ENCODE measurements at places on chromosomes 13 and 19. TPM values are rescaled to one million over a fixed set of nuclear protein-coding genes. Genes with fewer than 3 reads are reported as not detected.

DNA sequence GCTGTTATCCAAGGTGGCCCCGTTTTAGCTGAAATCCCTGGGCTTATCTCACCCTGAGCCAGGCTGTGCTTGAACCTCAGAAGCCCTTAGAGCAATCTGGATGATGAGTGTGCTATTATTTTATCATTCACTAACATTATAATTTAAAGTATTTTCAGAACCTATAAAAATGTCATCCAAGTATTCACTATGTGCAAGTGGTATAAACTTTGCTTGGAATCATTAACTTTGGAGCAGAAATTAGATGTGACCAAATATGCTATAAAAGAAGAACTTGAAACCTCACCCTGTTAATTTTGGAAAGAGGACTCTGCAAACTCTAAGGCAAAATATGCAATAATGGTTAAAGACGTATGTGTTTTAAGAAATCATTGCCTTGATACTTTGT lies 147.5 kb downstream of the USP12 start:
- no peaks in the 10 kb centered on the region for H3K27me3 ChIP-seq
- H3K36me3 ChIP-seq: no peaks in the 10 kb centered on the region
- DNase-seq: no peak
- peaks cover 25% of the 10 kb centered on the region for H3K4me1 ChIP-seq
- no peak overlapping the region for H3K27ac ChIP-seq

DNA sequence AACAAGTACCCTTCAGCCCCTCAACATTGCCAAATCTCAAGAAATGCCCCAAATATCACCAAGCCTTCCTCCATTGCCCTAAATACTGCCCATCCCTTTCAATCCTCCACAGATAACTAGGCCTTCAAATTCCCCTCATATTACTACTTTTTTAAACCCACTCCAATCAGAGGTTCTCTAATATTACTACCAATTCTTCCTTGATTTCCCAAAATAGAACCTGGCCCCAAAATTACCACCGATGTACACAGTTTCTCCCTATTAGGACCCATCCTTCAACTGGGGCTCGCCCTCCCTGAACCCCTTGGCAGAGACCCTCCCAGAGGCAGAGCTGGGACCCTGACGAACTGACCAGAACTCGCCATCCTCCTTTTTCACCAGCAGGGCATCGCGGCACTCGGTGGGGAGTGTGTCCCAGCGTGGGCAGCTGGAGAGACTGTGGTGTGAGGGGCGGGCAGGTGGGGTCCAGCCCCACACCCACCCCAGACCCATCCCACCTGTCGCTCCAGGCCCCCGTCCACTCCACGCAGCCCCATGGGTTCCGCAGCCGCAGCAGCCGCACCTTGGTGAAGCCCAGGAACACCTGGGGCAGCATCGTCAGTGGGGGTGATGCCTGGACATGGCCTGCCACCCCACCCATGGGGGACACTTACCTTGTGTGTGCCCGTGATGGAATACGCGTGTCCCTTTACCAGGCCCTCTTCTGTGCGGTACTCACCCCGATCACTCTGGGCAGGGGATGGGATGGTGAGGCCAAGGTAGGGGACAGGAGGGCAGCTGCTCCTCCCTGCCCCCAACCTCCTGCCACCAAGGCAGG lies 6.1 kb downstream of the CAPN12 start:
- no peaks in the 10 kb centered on the region for H3K36me3 ChIP-seq
- no peaks in the 10 kb centered on the region for H3K4me1 ChIP-seq
- no peak overlapping the region for H3K27ac ChIP-seq
- H3K4me3 ChIP-seq: no peak overlapping the region
- H3K27me3 ChIP-seq: no peaks in the 10 kb centered on the region
- no peak for DNase-seq

Gene RXFP2
- not detected for total RNA-seq

DNA sequence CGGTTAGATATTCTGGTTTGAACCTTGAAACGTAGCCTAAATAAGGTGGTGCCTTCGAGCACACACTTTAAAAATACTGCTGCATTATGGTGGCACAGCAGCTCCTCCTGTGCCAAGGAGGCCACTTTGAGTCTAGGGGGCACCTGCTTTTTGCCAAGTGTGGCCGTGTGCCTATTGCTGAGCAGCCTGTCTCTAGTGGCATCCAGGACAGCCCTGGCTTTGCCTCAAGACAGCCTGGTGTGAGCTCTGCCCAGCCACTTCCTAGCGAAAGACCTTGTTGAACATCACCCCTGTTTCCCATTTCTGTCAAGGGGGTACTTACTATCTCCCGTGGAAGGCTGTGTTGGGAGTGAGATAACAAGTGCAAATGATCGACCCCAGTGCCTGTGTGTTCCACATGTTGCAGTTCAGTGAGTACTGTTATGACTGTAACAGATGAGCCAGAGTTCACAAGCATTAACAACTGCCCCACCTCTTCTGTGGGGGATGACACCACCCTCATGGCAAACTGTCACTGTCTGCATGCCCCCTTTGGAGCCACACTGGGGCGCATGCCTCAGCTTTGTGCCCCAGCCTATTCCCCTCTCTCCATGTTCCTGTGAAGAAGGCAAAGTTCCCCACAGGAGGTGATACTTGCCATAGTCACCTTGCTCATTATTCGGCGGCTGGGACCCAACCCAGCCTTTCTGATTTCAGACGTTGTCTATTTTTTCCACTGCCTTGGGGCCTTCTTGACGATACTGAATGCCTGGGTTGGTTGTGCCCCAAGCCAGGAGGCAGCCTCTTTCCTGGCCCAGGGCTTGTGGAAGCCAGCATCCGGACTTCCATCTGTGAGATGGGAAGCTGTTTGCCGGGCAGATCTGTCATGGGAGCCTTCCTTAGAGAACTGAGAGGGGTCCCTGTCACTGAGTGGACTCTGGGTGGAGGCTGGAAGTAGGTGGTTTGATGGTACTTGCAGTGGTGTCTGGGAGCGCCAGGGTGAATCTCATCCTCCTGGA lies 5.4 kb downstream of the GATAD2A start:
- H3K4me3 ChIP-seq: no peak overlapping the region
- no peak for DNase-seq
- no peak overlapping the region for H3K27ac ChIP-seq
- peaks cover 21% of the 10 kb centered on the region for H3K4me1 ChIP-seq
- H3K36me3 ChIP-seq: peaks cover 3% of the 10 kb centered on the region
- no peaks in the 10 kb centered on the region for H3K27me3 ChIP-seq

Gene C19orf67
- 1.0 TPM for total RNA-seq

GRCh38 chr13:96474181-96474557 lies 384.3 kb downstream of the HS6ST3 start:
- no peak overlapping the region for H3K27ac ChIP-seq
- H3K27me3 ChIP-seq: no peaks in the 10 kb centered on the region
- H3K4me3 ChIP-seq: no peak overlapping the region
- no peaks in the 10 kb centered on the region for H3K36me3 ChIP-seq
- no peak for DNase-seq
- no peaks in the 10 kb centered on the region for H3K4me1 ChIP-seq

DNA sequence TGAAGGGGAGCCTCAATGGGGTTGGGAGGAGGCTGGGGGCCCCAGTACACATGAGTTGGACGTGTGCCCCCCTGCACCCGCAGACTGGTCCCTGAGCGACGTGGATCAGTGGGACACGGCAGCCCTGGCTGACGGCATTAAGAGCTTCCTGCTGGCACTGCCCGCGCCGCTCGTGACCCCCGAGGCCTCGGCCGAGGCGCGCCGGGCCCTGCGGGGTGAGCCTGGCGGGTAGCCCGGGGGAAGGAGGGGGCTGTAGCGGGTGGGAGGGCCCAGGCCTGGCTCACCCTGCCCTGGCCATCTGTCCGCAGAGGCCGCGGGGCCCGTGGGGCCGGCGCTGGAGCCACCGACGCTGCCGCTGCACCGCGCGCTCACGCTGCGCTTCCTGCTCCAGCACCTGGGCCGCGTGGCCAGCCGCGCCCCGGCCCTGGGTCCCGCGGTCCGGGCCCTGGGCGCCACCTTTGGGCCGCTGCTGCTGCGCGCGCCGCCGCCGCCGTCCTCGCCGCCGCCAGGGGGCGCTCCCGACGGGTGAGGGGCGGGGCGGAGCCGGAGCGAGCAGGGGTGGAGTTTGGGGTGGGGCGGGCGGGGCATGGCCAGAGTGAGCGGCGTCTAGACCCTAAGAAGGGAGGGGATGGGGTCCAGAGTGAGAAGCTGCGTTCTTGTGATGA lies 8.1 kb downstream of the PIK3R2 start:
- no peaks in the 10 kb centered on the region for H3K27me3 ChIP-seq
- peaks cover 37% of the 10 kb centered on the region for H3K36me3 ChIP-seq
- H3K4me3 ChIP-seq: peak overlapping the region; percentile 10
- H3K4me1 ChIP-seq: peaks cover 20% of the 10 kb centered on the region
- peak; percentile 53 for DNase-seq

DNA sequence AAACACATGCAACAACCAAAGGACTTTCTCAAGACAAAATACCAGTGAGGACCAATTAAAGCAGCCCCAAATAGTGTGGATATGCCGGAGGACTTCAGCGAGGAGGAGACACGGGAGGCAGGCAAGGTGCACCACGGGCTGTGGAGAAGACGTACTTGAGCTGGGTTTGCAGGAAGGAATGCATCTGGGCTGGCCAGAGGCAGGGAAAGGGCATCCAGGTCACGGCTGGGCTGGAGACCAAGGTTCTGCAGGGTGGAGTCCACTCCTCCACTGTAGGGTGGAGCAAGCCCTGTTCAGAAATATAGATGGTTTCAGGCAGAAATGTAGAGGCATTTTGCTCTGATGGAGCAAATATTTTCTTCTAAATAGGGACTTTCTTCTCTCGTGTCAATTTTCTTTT lies 36.6 kb upstream of the MEDAG start:
- no peaks in the 10 kb centered on the region for H3K27me3 ChIP-seq
- no peak for DNase-seq
- H3K36me3 ChIP-seq: no peaks in the 10 kb centered on the region
- H3K4me3 ChIP-seq: no peak overlapping the region

Gene SIGLEC8
- 0.34 TPM for total RNA-seq

Gene USHBP1
- 11.8 TPM for total RNA-seq

GRCh38 chr13:50979187-50979586 lies 69.6 kb downstream of the RNASEH2B start:
- no peak overlapping the region for H3K4me3 ChIP-seq
- peak; percentile 44 for DNase-seq
- no peaks in the 10 kb centered on the region for H3K4me1 ChIP-seq
- peaks cover 5% of the 10 kb centered on the region for H3K36me3 ChIP-seq

DNA sequence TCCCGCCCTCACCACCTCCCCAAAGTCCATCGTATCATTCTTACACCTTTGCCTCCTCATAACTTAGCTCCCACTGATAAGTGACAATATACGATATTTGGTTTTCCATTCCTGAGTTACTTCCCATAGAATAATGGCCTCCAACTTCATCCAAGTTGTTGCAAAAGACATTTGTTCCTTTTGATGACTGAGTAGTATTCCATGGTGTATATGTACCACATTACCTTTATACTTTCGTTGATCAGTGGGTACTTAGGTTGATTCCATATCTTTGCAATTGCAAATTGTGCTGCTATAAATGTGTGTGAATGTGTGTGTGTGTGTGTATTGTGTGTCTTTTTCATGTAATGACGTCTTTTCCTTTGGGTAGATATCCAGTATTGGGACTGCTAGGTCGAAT lies 109.6 kb downstream of the ZNF536 start:
- no peaks in the 10 kb centered on the region for H3K36me3 ChIP-seq
- H3K27ac ChIP-seq: no peak overlapping the region
- no peak overlapping the region for H3K4me3 ChIP-seq
- no peaks in the 10 kb centered on the region for H3K27me3 ChIP-seq
- no peak for DNase-seq

GRCh38 chr19:37683520-37683919 lies 28.3 kb upstream of the ZFP30 start:
- no peak overlapping the region for H3K4me3 ChIP-seq
- no peak for DNase-seq
- H3K36me3 ChIP-seq: peaks cover 14% of the 10 kb centered on the region
- no peak overlapping the region for H3K27ac ChIP-seq
- no peaks in the 10 kb centered on the region for H3K4me1 ChIP-seq
- no peaks in the 10 kb centered on the region for H3K27me3 ChIP-seq

GRCh38 chr13:73481886-73482445 lies 423.2 kb downstream of the KLF5 start:
- H3K4me1 ChIP-seq: no peaks in the 10 kb centered on the region
- no peaks in the 10 kb centered on the region for H3K27me3 ChIP-seq
- no peak overlapping the region for H3K4me3 ChIP-seq
- H3K27ac ChIP-seq: no peak overlapping the region
- no peaks in the 10 kb centered on the region for H3K36me3 ChIP-seq

DNA sequence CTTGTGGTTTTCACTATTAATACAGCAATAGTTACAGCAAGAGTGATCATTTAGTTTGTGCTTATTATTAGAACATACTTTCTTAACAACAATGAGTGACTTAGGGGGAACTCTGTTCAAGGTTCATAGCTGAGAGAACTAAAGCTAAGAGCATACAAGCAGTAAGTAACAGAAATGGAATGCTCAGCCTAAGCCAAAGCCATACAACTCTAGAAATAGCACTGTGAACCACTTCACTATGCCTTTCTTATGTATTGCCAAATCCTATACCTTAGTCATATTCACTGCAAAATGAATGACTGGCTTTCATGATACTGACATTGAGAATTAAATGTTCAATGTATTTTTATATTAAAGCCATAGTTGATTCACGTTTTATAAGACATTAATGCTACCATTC lies 599.7 kb upstream of the SLITRK1 start:
- H3K4me3 ChIP-seq: no peak overlapping the region
- DNase-seq: no peak
- H3K27me3 ChIP-seq: no peaks in the 10 kb centered on the region
- no peaks in the 10 kb centered on the region for H3K4me1 ChIP-seq
- no peak overlapping the region for H3K27ac ChIP-seq

DNA sequence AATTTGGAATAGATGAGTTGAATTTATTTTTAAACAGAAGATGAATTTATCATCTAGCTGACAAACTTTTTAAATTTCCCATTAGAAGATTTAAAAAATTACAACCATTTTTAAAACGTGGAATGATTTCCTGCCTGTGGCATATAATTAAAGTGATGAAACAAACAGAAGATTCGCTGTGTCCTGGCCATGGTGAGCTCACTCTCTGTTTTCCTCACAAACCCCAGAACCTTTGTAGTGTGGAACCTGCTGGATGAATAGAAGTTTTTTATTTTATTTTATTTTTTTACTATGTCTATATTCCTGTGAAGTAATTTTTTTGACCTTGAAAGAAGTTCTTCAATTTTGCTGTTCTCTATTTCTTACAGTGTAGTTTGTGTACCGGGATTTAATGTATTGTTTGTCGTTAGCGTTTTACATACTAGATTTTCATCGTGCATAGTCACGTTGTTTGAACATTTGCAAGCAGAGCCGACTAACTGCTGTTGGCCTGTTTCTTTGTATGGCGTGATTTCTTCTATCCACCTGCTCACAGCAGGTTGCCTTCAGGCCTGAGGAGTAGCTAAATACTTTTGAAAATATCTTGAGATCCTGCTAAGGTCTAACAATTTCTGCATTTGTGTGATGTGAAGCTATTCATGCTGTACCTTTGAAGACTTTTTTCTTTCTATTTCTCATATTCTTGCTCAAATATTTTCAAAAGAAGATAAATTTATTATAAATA lies 149.2 kb downstream of the GGACT start:
- H3K4me3 ChIP-seq: no peak overlapping the region
- H3K36me3 ChIP-seq: peaks cover 6% of the 10 kb centered on the region
- H3K4me1 ChIP-seq: no peaks in the 10 kb centered on the region

Data from lung (tissue), 17 donors.